ENCODE measurements at places on chromosomes 1 and 21.

DNA sequence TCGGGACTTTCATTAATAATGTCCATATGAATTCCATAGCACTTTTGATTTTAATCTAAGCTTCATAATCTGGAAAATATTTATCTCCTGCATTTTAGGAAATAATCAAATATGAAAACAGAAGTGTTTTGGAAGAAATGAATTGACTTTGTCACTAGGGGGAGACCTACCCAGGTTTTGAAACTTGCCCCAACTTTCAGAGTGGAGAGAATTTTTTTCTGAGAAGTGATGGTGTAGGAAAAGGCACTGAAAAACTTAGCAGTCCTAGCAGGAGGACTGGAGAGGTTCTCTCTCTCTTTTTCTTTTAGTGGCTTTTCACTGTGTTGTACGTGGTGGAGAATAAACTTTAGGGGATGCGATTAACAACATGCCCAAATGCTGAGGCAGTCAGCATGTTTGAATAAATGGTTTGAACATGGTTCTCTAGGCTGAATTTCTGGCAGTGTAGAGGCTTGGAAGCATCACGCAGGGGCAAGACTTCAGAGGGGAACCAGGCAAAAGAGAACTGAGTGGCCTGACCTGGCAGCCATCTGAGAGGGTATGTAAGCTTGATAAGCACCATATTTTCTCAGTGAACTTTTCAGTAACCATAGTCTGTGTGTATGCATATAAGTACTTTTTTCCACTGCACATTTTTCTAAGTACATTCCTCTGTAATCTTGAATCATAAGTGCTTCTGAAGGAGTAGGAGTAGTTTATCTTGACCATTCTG lies 68.3 kb upstream of the NEK7 start:
- DNase-seq = peak; percentile 80

DNA sequence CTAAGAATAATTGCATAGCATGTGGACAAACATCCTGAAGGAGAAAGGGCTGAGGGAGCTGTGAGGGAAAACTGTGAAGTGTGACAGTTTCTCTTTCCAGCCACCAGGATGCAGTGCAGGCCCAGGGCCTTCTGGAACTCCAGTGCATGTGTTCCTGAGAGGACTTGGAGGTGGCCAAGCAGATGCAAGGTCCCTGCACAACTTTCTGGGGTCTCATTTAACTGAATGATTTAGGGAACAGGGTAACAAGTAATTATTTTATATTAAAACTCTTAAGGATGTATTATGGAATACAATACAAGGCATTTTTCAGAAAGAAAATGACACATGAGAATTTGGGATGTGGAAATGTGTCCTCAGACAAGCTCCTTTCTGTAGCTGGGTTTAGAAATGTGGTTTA lies 61.2 kb upstream of the MCOLN3 start:
- DNase-seq = peak; percentile 82

DNA sequence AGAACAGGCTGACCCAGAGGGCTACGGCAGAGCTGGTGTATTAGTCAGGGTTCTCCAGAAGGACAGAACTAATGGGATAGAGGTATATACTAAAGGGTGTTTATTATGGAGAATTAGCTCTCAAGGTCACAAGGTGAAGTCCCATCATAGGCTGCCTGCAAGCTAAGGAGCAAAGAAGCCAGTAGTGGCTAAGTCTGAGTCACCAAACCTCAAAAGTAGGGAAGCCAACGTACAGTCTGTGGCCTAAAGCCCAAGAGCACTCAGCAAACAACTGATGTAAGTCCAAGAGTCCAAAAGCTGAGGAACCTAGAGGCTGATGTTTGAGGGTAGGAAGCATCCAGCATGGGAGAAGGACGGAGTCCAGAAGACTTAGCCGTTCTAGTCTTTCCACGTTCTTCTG lies 179.2 kb downstream of the BACH1 start:
- DNase-seq = peak; percentile 7

DNA sequence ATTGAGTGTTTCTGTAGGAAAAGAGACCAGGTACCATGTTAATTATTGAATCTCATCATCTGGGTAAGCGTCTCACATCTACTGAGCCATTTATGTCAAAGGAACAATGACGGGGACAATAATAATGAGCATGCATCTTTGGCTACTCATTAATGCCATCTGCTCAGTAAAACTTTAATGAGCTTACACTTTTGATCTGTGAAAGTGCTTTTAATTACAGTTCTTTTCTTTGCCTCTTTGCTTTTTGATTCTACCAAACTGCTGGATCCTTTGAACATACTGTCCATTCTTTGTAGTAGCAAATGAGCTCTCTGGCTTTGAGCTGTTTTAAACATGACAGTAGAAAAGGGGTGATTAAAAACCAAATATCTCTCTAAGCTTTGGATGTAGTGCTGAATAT lies 181.2 kb upstream of the IVNS1ABP start:
- no peak for DNase-seq

DNA sequence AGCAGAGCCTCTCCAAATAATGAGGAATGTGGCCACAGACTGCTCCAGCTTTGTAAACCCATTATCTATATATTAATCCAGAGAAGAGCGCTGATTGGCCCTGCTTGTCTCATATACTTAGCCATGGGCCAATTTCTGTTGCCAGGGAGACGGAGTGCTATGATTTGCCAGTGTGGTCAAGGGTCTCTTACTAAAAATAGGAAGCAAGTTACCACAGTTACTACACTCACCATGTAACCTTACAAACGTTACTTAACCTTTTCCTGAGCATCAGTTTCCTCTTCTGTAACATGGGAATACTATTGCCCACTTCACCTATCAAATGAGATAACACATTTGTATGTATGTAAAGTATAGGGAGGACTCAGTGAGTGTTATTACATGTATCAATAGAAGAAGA lies 7.7 kb upstream of the S100A2 start:
- peak; percentile 28 for DNase-seq

DNA sequence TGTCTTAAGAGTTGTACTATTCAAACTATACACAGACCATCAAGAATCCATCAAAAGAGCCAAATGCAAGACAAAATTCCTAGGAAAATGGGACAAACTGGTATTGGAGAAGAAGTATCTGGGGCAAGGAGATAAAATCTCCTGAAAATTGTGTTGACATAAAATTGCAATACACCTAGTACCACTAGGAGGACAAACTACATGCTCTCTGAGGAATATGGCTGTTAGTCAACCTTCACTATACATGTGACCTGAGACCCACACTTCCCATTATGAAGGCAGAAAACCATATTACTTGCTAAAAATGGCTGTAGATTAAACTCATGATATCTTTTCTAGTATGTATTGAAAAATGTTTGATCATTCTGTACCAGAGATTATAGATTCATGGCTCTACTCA lies 30.0 kb downstream of the IRF2BP2 start:
- DNase-seq = peak; percentile 24

- DNase-seq = no peak
Measured at GRCh38 chr1:23339632-23340031, 4.5 kb downstream of the HNRNPR start.

GRCh38 chr1:176794897-176795508 lies 332.0 kb downstream of the PAPPA2 start:
- DNase-seq = no peak

DNA sequence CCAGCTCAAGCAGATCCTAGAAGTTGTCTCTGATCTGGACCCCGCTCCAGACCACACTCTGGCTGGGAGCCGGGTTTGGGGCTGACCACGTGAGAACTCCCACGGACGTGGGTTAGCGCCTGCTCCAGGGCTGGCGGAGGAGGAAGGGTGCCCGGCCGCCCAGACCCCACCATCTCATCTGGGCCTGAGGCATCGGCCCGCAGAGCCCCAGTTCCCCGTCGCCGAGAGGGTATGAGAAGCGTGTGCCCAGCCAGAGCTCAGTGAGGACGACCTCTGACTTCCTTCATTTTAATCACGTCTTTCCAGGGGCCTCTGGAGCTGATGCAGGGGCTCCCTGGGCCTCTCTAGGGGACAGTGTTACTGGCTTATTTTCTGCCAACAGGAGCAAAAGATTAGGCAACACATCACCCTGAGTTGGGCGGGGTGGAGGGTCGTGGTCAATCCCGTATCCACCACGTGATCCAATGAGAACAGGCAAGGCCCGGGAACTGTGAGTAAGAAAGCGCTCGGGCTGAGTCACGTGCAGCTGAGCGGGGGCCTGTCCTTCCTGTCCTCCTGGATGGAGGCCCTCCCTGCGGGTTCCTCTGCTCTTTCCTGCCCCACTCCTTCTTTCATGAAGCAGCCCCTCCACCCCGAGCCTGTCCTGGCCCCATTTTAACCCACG lies 81.1 kb downstream of the SIK1 start:
- peak; percentile 96 for DNase-seq

All from fibroblast of pulmonary artery (primary cell).